ENCODE measurements at places on chromosomes 5 and 9.

DNA sequence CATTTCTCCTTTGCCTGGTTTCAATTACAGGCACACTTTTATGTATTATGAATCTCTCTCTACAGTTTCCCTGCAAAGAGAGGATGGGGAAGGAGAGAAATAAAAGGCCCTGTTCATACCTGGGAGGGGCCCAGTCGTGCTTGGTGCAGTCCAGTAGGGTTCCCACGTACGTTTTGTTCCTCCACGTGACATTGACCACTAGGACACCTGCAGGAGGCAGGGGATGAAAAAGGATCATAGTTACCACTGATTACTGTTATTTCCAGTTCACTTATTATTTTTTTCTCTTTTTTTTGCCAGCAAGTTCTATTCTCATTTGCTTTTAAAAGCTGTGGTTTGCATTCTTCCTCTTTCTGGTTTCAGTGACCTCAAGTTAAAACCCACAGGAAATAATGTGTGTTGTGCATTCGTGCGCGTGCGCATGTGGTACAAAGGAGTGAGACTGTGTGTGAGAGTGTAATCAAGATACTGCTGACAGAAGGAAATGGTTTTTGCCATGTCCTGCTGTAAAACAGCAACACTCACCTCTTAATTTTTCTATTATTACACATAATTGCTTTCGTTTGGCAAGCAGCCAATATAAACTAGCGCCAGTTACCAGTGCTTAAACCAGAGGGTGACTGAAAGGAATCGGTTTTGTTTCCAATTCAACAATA is 96.8 kb downstream of the ZNF608 start:
- peak; percentile 69 for DNase-seq

GRCh38 chr5:148224117-148224742 is 14.1 kb upstream of the MARCOL start:
- DNase-seq: no peak

DNA sequence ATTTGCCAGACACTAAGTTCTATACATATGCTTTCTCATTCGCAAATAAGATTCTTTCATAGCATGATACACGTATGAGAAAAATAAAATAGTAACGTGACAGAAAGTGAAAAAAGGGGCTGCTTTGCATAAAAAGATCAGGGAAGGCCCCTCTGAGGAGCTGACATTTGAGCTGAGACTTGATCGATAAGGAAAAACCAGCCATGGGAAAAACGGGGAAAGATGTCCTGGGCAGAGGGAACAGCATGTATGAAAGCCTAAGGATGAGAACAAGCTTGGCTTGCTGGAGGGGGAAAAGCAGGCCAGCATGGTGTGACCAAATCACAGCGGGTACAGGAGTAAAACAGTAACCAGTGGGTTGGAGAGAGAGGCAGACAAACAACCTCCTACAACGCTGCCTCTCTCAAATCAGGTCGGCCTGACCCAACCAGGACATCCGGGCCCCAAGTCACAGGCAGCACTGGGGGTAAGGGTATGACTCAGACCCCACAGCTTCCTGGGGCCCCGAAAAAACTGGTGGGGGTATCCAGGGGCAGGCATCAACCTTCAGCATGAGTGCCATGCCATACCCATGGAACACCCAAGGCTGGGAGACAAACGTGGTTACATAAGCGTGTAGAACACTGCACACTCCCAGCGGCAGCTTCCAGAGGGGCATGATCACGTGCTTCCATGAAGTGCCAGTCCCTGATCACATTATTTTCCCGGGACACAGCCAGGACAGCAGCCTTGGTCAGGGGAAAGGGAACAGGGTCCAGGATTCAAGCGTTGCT is 2.2 kb downstream of the TNIP1 start:
- peak; percentile 57 for DNase-seq

DNA sequence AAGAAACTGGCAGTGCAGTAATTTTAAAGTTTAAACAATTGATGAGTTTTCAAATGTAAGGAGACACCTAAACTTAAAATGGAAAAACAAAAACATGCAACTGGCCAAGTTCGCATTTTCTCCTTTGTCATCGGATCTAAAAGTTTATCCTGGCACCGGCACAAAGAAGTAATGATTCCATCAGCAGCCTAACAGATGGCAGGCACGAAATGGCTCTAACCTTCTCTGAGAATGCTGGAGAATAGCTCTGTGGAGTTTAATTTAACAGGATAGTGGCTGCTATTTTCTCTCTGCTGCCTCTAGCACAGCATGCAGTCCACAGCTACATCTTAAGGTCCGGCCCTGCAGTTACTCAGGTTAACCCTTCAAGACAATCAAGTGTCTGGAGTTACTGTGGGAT is 82.2 kb downstream of the PRELID2 start:
- DNase-seq: no peak

GRCh38 chr5:137129886-137130680 is 369.0 kb downstream of the SPOCK1 start:
- no peak for DNase-seq

GRCh38 chr5:114325541-114325940 is 36.3 kb upstream of the KCNN2 start:
- no peak for DNase-seq

DNA sequence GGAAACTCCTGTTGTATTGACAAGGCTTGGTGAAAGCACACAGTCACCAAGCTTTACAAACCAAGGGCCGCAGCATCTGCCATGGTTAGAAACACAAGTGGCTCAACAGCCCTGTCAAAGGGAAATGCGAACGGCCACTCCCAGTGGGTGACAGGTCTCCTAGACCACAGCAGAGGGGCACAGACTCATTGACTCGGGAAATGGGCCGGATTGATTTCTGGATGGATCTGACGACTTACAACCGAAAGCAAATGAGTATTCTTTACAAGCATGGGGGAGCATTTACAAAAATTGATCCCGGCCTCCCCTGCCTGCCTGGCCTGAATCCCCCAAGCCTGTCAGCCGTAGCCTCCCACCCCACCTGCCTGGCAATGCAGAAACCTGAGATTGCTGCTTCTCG is 48.2 kb downstream of the ADAMTS2 start:
- DNase-seq: no peak

- no peak for DNase-seq
Measured at GRCh38 chr9:1946526-1947283, 68.4 kb upstream of the SMARCA2 start.

- DNase-seq: peak; percentile 50
Measured at GRCh38 chr9:126500600-126501382, 112.9 kb upstream of the LMX1B start.

DNA sequence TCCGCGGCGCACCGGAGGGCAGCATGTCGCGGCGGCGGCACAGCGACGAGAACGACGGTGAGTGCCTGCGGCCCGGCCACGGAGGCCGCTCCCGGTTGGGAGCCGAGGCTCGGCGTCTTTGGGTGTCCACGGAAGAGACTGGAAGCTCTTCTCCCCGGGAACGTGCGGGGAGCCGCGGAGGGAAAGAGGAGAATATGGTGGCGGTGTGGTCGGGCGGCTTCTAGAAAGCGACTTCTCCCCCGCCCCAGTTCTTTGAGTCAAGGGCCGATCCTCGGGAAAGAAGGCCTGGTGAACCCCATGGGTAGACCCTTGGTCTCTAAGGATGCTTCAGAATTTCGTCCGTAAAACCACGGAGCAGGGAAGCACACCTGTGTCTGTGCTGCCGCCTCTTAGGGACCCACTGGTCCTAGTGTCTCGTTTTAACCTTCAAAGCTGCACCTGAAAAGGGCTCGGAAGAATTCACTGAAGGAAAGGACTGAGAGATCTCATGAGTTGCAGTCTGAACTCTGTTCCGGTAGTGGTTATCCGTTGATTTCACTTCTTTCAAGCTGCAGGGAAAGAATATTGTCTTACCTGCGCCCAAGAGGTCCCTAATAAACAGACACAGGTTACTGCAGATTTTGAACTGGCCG is 354 bp downstream of the NCBP1 start:
- DNase-seq: peak; percentile 21

- no peak for DNase-seq
Measured at GRCh38 chr5:161446655-161447054, 99.9 kb downstream of the GABRB2 start.

- DNase-seq: no peak
Measured at GRCh38 chr5:169914766-169915165, 65.5 kb downstream of the INSYN2B start.

- DNase-seq: no peak
Measured at GRCh38 chr5:58241389-58241788, 218.5 kb downstream of the PLK2 start.

DNA sequence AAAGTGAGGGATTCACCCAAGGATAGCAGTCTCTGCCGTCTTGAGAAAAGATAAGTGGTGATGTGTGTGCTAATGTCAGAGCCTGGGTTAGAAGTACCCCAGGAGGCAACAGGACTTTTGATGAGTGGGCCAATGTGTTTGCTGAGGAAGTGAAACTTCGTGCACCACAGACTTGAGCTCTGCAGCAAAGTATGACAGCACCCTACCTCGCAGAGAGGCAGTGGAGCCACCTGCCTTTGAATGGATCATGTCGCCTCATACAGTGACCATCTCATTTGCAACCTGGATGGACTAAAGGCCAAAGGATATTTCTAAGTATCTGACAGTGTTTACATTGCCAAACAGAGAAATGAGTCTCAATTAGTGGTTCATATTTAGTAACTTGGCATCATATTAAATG is 593.9 kb upstream of the GRAMD2B start:
- DNase-seq: no peak

GRCh38 chr5:111972548-111972947 is 215.6 kb upstream of the NREP start:
- DNase-seq: no peak

- peak; percentile 86 for DNase-seq
Measured at GRCh38 chr5:132489871-132490483, 596 bp downstream of the IRF1 start.

DNA sequence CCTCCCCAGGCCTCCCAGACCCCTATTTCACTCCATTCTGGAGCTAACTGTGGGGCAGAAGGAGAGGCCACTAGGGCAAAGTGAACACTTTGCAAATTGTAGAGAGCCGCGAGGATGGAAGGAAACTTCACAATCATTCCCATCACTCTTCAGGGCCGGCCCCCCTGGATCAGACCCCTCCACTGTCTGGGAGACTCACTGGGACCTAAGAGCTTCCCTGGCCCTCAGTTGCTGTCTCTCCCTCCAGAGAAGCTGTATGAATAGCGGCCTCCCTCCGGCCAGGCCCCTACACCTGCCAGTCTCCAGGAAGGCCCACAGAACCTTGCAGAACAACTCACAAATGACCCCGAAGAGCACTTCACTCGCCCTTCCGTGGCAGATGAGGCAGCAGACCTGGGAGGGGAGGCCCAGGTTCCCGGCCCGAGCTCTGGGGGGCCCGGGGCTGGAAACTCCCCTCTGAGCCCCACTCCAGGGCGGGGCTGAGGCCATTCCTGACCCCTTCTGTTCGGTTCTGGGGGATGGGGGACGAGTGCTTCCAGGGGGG is 141.9 kb upstream of the IER5L start:
- no peak for DNase-seq

- DNase-seq: no peak
Measured at GRCh38 chr9:109182940-109183798, 16.1 kb upstream of the FRRS1L start.

DNA sequence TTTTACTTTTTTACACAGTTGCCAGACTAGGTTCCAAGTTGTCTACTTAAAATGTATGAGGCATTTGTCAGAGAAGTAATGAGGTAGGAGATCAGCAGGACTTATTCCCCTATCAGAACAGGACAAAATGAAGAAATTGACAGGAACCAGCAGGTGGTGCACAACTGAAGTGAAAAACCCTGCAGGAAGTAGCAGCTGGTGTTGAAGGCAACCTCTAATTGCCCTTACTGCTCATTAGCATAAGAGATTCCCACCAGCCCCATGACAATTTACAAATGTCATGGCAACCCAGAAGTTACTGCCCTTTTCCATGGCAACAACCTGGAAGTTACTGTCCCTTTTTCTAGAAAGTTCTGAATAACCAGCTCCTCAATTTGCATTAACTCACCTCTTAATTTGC is 5.4 kb downstream of the PCDHB15 start:
- DNase-seq: no peak

DNA sequence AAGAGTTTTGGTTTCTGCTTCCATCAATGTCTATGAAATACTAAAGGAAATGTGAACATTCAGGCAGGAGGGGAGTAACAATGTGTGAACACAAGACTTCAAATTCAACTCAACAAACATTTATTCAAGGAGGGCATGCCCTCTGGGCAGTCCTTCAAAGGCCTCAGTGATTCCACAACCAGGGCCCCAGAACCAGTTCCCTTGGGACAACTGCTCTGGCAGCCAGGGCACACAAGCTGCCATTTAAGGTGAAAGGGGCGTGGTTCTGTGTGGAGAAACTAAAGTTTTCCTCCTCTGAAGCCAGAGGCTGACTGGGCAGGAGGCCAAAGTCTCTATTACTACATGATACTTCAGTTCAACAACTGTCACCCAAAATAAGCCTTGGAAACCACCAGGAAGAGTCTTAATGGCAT is 3.2 kb downstream of the RBM18 start:
- no peak for DNase-seq

- DNase-seq: no peak
Measured at GRCh38 chr9:114729706-114730105, 47.7 kb upstream of the TEX48 start.

DNA sequence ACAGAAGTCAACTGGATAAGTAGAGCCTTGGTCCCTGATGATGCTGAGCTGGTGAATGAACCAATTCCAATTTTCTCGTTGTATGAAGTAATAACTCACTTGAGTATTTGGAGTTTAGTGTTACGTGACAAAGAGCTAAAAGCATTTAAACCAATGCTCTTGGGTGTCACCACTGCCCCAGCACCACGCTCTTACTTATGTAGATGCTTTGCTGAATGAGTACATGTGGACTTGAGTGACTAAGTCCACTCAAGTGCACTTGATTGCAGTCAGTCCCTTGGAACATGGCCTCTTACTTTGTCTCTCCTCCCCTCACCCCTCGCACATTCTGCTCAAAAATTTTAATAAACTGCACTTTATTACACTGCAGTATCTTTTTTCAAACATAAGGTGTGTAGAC is 184.0 kb downstream of the MAN2A1 start:
- DNase-seq: no peak

- DNase-seq: no peak
Measured at GRCh38 chr5:135119481-135119880, 85.5 kb upstream of the PITX1 start.

- DNase-seq: no peak
Measured at GRCh38 chr5:157900644-157901043, 41.7 kb upstream of the CLINT1 start.

Measured in CD4-positive, alpha-beta T cell (primary cell).